Skeletal muscle cell (primary cell): ENCODE measurements at places on chromosomes 2 and 18.

DNA sequence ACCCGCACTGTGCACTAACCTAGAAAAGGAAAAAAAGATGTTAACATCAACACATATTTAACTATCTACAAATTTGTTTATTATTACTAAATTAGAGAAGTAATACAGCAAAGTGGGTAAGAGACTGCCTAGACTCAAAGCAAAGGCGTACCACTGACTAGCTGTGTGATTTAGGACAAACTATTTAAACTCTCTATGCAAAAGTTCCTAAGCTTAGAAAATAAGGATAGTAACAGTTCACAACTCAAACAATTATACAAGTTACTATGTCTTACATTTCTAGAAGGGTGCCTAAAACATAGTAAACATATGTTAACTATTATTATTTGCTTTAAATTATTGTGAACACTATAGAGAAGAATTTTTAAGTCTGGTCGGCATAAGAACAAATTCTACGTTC is 119.4 kb downstream of the RTTN start:
- DNase-seq: no peak

GRCh38 chr2:173410579-173410978 is 55.9 kb downstream of the CDCA7 start:
- no peak for DNase-seq

- no peak for DNase-seq
Observed at GRCh38 chr18:13613099-13613498, 113.3 kb downstream of the FAM210A start.

GRCh38 chr2:230930928-230931555 is 6.0 kb upstream of the GPR55 start:
- no peak for DNase-seq

DNA sequence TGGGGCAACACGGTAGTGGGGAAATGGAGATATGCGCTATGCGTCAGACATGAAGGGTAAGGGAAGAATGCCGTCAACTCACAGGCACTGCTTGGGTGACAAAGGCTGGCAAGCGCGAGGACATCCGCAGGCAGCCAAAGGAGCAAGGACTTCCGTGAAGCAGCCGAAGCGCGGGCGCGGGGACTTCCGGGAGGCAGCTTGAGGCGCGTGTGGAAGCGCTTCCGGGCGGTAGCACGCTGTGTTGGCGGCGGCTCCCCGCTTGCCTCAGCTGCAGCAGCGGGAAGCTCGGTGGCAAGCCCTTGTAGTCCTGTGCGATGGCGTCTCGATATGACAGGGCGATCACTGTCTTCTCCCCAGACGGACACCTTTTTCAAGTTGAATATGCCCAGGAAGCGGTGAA is at the start of gene PSMA8:
Gene PSMA8 (plus strand): TSS at position 218 of the 400 bp plus-strand sequence. CDS start 97 bp downstream, at position 315.
- DNase-seq: no peak

- DNase-seq: no peak
Observed at GRCh38 chr2:5561006-5561405, 131.2 kb upstream of the SOX11 start.

DNA sequence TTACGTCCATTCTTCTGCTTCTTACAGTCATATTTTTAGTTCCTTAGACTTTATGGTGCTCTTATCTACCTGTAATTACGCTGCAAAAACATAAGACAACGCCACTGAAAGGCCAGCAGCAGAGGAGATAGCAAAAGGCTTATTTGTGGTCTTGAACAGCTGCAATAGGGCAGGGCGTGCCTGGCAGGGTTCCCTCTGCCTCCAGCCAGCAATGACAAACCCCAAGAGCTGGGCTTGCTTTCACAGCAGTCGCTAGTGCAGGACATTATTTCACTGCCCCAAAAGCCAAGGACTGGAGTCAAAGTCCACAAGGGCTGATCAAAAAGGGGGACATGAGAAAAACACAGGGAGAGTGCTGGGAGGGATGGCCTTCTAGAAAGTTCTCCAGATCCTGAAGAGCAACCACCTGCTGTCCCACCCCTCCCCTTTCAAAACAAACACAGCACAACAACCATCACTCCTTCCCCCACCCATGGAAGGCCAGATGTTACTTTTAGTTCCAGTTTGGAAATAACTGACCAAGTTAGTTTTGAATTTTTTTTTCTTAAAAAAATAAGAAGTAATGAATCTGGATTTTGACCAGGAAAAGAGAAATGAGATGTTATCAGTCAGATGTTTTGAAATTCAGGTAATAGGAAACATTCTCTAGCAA is 127.8 kb downstream of the RBMS1 start:
- DNase-seq: no peak

- no peak for DNase-seq
Observed at GRCh38 chr2:134468776-134469175, 214.9 kb downstream of the MGAT5 start.

- no peak for DNase-seq
Observed at GRCh38 chr2:192953116-192953515, 758.4 kb upstream of the TMEFF2 start.

GRCh38 chr2:9663008-9663879 is 32.4 kb upstream of the YWHAQ start:
- no peak for DNase-seq

GRCh38 chr18:70491734-70492348 is 203.0 kb downstream of the SOCS6 start:
- no peak for DNase-seq

DNA sequence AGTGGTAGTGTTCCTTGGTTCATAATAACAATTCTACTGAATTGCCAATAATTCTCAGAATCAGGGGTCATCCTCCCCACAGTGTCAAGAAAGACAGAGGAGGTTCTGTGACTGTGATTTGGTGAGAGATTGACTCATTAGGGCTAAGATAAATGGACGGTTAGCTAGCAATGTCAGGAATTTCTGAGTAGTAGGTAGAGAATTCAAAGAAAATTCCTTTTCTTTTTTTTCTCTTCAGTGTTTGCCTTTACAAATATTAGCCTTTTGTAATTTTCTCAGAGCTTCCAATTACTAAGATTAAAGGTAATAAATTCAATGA is 16.8 kb upstream of the CRIM1 start:
- DNase-seq: no peak

- peak; percentile 28 for DNase-seq
Observed at GRCh38 chr2:217886720-217887309, 116.0 kb downstream of the TNS1 start.

DNA sequence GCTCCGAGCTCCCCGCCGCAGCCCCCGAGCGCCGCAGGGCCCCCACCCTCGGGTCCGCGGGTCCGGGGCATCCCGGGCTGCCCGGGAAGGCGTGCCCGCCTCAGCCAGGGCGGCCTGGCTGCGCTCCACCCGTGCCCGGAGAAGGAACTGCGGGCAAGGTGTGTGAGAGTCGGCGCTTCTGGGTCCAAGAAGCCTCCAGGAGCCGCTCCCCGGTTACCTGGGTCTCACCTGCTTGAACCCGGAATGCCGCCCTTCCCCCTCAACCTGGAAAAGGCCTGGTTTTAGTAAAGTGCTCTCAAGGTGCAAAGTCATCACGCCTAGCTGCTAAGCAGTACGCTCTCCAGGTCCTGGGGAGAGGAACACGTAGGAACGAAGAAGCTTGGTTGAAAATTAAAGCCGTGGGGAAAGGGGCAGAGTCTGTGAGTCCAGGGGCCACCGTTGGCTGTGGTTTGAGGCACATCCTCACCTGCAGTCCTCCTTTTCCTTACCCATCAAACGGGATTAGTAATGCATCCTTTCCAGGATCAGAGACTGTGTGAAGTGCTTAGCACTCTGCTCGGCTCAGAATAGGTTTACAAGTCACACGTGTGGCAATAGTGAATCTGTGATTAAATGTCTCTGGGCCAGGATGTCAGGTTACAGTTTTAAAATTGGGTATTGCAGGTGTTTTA is 1.2 kb downstream of the ASAP2 start:
- no peak for DNase-seq
